ENCODE measurements at places on chromosomes 2 and 18.
A peak's percentile ranks its signal among the peaks of the same experiment; 100 is the strongest.

- no peak for DNase-seq
Observed at GRCh38 chr18:79900610-79901570, 50.6 kb downstream of the SLC66A2 start.

- no peak for DNase-seq
Observed at GRCh38 chr2:86229221-86229620, 30.0 kb downstream of the MRPL35 start.

GRCh38 chr18:23593720-23594119 is 7.4 kb upstream of the NPC1 start:
- peak; percentile 77 for DNase-seq

DNA sequence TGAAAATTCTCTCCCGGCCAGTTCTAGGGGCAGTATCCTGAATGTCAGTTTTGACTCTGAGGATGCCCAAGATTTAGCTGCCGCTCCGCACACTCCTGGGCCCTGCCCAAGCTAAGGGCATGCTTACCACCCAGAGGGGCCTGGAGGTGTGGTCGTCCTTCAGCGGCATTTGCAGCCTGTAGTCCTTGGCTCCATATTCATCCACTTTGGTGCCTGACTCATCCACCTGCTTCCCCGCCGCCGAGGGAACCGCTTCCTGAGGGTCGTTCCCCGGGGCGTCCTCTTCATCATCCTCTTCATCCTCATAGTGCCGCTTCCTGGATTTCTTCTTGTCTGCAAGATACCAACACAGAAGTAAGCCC is 577 bp downstream of the ERCC3 start:
- no peak for DNase-seq

DNA sequence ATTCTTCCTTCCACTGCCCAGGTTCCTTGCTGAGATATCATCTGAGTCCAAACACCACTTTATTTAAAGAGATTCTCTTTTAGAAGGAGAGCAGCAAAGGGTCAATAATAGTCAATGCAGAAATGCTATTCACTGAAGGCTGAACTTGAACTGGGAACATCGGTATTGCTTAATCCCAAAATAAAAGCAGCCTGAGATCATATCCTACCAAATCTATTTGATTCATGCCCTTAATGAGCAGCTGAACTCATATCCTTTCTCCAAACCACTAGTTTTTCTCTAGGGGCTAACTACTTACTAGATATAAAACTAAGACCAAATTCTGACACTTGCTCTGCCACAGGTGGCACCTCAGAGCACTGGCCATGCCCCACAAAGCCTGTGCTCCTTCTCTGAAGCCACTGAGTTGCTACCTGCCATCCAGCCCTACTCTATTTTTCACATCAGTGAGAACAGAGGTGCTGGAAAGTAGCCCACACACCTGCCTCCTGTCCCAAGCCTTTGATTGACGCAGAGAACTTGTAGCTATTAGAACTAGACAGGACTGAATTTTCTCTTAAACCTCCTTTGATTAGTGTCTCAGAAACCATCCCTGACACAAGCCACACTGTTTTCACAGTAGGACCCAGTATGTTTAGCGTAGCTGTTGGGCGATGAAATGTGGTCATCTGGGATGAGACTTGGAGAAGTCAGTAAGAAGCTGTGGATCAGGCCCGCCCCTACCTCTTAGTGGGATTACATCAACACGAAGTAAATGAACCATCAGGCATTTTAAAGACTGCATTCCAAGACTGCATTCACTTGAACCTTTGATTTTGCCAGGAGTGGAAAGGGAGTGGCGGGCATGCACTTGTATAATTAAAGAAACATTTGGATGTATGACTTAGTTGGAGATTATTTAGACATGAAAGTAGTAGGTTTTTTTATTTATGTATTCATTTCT is 124.3 kb downstream of the RBMS1 start:
- DNase-seq, result peak; percentile 73

DNA sequence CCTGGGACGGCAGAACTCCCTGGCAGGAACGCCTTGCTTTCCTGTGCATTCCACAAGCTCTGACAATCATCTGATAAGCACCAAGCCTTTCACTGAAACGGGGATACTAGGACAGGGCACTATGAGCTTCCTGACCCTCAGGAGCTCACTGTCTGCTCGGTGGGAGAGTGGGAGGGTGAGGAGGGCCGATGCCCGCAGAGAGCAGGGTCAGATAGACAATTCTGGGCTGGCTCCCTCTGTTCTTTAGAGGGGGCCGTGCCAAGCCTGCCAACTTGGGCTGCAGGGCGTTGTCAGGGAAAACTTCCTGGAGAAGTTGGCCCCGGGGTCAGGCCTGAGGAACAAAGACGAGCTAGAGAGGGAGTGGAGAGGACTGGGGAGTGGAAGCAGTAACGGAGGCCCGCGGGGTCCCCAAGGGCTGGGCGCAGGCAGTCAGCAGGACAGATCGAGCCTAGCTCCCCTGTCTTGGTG is 82.0 kb downstream of the CTAGE1 start:
- no peak for DNase-seq

DNA sequence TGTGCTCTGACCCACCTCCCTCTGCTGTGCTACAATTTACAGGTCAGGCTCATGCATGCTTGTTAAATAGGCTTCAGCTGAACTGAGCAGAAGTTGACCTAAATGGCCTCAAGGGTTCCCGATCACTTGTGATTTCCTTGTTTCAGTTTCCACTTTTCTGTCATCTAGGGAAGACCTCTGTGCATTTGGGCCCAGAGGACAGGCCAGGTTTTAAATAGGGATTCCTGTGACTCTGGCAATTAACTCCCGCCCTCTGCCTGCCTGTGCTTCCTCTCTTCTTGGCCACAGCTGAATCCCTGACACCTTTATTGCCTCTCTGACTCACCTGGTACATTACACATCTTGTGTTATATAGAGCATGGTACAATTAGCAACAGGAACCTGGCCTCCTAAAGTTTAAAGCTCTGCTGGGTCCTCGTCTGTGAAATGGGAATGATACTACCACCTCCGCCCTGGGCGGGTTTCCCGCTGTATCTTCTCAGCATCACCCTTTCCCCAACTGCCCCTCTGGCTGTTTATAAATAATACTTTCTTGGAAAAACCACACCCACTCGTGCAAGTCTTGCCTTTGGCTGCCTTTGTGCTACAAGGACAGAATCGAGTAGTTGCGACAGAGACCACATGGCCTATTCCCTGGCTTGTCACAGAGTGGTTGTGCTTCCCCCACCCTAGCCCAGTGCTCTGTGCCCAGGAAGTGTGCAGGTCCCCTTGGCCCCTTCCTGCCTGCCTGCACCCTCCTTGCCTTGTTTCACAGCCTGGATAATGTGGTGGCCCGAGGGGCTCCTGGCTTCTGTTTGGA is 7.9 kb downstream of the CABLES1 start:
- peak; percentile 72 for DNase-seq

- DNase-seq, result no peak
Observed at GRCh38 chr2:184294831-184295230, 303.5 kb upstream of the ZNF804A start.

- peak; percentile 17 for DNase-seq
Observed at GRCh38 chr2:152525277-152525838, 190.4 kb downstream of the FMNL2 start.

DNA sequence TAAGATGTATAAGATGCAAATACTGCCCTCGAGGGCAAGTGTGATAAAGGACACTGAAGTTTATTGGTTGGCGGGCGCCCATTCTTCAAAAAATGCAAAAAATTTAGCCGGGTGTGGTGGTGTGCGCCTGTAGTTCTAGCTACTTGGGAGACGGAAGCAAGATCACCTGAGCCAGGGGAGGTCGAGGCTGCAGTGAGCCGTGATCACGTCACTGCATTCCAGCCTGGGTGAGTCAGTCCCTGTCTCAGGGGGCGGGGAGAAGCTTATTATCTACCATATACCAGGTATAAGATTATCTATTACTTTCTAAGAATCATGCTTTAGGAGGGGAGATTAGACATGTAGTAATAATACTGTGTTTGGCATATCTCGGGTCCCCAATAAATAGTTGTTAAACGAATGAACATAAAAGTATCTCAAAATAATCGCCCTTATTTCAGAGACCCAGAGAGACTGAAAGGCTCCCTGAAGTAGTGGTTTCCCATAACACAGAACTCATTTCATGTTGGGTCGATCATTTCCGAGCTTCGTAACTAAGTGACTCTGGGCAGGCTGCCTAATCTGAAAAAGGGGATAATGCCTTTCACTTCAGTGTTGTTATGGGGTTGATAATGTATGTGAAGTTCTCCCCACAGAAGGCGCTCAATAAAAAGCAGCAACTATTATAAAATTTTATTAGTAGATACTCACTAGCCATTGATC is 1.2 kb upstream of the SELENOI start:
- DNase-seq, result peak; percentile 33

GRCh38 chr2:100278986-100279385 is 43.3 kb downstream of the LONRF2 start:
- DNase-seq, result no peak

- DNase-seq, result no peak
Observed at GRCh38 chr2:222296911-222297599, 1.7 kb downstream of the PAX3 start.

GRCh38 chr18:50895350-50896045 is 16.6 kb downstream of the ME2 start:
- no peak for DNase-seq

DNA sequence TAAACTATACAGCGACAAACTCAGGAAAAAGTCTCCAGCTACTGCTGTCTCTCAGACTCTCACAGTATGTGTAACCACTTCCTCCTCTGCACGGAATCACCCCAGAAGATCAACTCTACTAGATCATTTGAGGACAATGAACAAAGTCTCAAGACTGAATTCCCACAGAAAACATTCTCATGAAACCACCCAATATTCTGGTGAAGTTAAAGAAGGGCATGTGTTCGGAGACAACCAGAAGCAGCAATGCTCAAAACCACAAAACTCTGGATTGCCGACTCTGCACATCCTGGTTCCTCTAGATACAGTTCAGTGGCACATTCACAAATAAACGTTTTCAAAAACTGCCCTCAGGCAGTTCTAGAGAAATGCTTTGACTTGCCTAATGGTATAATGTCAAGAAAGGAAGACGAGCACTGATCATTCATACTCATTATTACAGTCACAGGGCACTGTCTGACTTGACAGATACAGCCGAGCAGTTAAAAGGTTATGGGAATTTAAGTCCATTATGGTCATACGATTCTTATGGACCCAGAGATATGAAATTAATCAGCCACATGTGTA is 91.9 kb upstream of the STK17B start:
- no peak for DNase-seq

GRCh38 chr2:11133936-11134320 is 21.3 kb upstream of the SLC66A3 start:
- DNase-seq, result no peak

DNA sequence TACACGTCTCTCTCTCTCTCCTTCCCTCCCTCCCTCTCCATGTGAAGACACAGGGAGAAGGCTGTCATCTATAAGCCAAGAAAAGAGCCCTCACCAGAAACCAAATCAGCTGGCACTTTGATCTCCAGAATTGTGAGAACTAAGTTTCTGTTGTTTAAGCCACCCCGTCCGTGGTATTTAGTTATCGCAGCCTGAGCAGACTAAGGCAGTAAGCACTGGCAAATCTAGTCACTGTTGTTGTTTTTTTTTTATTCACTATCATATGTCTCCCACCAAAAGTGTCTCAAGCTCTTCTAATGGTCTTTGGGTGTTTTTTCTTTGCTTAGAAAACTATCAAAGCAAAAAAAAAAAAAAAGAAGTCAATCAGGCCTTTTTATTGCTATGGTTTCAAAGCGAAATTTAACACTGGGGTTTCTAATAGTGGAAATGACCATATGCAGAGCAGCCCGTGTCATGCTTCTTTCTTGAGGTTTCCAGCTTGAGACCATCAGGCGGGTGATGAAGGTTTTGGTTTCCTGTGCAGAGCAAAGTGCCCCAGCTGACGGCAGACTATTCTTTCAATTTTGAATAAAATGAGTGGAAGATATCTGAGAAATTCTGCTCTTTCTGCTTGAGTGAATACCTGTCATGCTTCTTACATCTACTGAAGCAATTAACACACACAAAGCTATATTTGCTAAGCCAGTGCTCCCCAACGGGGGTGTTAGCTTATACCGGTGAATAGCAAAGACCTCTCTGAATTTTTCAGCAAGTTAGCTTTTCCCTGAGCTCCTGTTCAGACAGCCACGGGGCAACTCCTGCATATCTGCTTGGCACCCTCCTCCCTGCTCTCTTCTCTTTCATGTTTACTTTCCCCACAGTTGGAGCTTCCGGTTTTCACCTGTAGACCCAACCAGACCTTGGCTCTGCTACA is 394.1 kb upstream of the ATP5MC3 start:
- no peak for DNase-seq

GRCh38 chr2:134327367-134327766 is 73.5 kb downstream of the MGAT5 start:
- DNase-seq, result no peak

DNA sequence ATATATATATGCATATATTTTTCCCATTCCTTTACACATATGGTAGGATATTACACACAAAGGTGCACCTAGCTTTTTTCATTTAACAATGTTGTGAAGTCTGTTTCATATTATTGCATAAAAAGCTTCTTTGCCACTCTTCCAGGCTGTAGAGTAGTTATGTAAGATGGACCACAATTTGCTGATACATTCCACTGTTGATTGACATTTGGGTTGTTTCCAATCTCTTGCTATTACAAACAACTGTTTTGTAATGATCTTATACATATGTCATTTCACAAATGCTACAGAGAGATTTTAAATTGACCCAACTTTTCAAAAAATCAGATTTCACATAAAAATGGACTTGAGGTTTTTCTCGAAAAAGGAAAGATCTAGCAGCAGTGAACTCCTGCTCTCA is 301.4 kb downstream of the CDCA7 start:
- no peak for DNase-seq

GRCh38 chr2:8639122-8639635 is 42.7 kb upstream of the ID2 start:
- DNase-seq, result no peak

DNA sequence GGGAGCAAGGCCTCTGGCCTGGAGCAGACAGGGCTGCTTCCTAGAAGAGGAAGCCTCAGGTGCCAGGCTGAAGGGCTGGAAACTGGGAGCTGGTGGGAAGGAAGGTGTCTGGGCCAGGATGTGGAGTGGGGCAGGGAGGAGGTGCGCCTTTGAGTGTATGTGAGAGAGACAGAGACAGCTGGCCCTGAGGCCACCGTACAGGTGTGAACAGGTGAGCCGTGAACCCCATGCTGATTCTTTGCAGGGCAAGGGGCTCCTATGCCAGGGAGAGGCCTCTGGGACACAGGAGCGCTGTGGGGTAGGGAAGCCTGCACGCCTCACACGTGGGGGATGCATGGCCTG is 16.3 kb downstream of the ZFP36L2 start:
- DNase-seq, result no peak

DNA sequence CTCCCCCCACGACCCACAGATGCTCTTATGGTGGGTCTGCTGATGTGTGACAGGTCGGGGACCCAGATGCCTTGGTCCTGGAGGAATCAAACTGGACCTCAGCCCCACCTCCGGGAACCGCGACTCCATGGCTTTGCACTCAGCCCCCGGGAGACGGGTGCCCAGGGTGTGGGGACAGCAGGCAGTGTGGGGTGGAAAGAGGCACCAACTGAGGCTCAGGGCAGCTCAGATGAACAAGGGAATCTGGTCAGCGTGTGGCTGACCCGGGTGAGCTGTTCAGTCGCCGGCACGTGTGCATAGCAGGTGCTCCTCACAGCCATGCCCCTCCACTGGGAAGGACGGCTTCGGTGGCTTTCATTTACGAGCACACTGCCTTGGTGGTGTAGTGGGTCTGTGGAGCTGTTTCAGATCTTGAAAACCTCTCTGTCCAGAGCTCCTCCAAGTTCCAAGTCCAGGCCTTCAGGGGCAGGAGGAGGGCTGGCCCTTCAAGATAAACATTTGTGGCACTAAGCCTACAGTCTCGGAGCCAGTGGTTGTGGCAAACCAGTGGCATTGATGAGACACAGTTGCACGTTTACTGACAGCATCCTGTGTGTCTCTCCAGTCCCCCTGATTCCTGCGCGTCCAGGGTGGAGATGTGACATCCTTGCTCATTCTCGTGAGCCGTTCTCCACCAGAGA is 471.2 kb upstream of the HS6ST1 start:
- DNase-seq, result no peak

GRCh38 chr18:79919089-79919488 is 32.4 kb downstream of the SLC66A2 start:
- no peak for DNase-seq
